ENCODE measurements at places on chromosomes 3 and 15. TPM values are rescaled to one million over a fixed set of nuclear protein-coding genes. Genes with fewer than 3 reads are reported as not detected.
A peak's percentile ranks its signal among the peaks of the same experiment; 100 is the strongest.

Gene PFN2
- 207 TPM for total RNA-seq

DNA sequence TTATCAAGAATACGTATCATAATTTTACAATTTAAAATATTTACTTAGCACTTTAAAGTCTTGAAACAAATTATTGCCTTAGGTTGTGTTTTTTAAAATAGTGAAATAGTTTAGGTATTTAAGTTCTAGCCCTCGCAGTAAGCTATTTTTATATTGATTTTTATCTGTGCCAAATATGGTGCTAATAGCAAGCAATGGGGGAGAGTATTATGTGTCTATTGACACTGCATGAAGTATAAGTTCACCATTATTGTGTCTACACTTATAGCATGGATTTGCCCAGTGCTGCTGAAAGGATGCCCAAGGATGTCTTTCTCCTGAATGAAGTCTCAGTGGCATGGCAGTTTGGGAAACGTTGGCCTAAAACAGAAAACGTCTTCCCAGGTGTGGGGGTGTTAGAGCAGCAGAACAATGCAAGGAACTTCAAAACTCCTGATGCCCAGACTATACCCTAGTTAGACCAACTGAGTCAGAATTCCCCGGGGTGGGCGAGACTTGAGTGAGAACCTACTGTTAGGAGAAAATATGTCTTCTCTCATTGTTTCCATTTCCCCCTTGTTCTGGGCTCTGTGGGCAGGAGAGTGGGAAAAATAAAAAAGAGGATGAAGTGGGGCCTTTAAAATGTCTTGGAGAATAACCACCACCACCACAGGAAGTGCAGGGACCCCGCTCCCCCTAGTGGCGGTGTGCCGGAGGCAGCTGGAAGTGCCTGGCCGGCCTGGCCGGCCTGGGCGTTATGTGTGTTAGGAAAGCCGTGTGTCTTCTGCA lies 104.2 kb upstream of the SLC7A14 start:
- DNase-seq = no peak

- no peak for DNase-seq
Observed at GRCh38 chr15:90571063-90571541, 41.4 kb downstream of the CRTC3 start.

DNA sequence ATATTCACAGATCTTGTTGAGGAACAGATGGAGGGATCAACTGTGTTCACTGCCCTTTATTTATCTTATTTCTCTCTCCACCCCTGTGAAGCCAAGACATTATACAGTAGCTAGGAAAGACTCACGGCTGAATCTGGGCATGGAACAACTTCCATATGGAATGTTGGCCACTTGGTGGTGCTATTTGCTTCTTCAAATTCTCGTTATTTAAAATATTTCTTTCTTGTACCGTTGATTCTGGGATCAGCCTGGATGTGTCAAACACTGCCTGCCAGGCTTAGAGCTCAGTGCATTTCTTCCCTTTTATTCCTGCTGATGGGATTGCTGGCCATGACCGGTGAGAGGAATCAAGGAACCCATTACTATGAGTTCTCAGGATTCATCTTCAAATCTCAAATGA lies 17.5 kb upstream of the GASK1A start:
- peak; percentile 37 for DNase-seq

DNA sequence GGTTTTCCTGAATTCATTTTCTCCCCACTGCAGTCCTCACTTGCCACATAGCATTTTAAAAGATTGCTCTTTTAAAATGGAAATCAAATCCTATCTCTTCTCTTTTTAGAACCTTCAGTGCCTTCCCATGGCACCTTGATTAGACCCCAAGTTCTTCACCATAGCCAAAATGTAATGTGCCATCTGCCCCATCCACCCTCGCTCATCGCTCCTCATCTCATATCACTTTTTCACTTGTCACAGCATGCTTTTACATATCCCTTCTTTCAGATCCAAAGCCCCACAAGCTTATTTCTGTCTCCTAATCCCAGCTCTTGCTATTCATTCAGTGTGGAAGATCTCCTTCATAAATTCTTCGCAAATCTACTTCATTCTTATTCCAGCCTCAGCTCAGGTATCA lies 161.7 kb downstream of the CD47 start:
- no peak for DNase-seq

All from mammary epithelial cell (primary cell).